CD8-positive, alpha-beta T cell (primary cell): ENCODE measurements at places on chromosomes 5 and 9. TPM values are rescaled to one million over a fixed set of nuclear protein-coding genes. Genes with fewer than 3 reads are reported as not detected.

DNA sequence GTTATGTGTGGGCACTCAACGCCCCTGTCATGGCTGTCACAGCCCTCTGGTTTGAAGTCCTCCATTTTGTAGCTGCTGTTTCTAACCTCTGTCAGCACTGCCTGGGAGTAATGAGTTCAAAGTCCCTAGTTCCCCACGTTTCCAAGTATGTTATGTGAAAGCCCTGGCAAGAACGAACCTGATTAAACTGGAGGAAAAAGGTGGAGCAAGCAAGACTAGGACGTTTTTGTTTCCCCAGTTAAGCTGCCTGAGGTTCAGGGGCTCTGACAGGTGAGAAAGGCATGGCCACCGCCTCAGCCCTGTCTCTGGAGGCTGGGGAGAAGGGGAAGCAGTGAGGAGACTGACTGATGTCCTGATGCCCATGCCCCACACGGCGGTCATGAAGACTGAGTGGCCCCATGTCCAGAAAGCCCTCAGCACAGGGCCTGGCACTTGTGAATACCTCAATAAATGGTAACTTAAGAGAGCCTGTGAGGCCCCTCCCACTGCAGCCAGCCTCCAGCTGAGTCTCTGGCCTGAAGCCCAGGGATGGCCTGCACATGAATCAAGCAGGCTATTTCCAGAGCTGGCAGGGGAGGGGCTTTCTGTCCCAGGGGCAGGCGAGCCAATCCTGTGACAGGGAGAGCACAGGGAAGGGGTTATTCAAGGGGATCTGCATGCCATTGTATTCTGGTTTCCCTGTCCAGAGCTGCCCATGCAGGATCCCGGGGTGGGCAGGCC is 61.8 kb downstream of the PFDN1 start:
- DNase-seq, result no peak

- DNase-seq, result no peak
Measured at GRCh38 chr9:121841771-121842611, 190.6 kb downstream of the DAB2IP start.

DNA sequence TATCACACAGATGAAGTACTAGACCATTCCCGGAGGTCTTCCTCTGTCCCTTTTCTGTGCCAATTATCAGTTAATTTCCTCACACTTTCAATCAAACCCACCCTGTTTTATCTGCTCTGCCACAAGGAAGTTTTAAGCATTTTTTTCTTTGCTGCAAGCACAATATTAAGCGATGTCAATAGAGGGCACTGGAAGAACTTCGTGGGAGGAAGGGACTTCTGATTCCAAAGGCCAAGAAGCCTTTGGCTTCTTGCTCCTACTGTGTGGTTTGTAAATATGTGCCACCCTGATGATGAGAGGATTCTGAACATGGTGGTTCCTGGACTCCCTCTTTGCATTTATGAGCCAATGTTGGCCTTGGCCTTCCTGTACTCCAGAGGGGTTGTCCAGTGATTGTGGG is 1712.5 kb upstream of the C9orf72 start:
- no peak for DNase-seq

DNA sequence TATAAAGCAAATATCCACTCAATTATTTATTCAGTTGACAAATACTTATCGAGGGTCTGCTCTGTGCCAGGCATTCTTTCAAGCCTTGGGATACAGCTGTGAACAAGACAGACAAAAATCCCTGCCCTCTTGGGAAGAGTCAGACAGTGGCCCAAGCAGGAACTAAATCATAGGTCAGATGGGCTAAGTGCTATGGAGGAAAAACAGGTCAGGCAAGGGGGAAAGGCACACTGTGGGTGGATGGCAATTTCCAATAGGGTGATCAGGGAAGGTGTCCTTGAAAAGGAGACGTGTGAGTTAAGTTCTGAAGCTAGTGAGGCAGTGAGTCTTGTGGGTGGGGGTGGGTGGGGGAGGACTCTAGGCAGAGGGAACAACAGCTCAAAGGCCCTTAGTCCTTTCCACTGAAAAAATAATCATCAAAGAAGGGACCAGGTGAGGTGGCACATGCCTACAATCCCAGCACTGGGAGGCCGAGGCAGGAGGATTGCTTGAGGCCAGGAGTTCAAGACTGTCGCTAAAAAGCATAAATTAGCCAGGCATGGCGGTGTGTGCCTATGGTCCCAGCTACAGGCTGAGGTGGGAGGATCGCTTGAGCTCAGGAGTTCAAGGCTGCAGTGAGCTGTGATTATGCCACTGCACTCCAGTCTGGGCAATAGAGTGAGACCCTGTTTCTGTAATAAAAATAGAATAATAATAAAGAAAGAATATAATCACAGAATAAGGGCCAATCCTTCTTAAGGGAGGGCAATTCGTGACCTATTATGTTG is 95.2 kb upstream of the CPEB4 start:
- no peak for DNase-seq

FAM169A gene
- 21.6 TPM for total RNA-seq

DNA sequence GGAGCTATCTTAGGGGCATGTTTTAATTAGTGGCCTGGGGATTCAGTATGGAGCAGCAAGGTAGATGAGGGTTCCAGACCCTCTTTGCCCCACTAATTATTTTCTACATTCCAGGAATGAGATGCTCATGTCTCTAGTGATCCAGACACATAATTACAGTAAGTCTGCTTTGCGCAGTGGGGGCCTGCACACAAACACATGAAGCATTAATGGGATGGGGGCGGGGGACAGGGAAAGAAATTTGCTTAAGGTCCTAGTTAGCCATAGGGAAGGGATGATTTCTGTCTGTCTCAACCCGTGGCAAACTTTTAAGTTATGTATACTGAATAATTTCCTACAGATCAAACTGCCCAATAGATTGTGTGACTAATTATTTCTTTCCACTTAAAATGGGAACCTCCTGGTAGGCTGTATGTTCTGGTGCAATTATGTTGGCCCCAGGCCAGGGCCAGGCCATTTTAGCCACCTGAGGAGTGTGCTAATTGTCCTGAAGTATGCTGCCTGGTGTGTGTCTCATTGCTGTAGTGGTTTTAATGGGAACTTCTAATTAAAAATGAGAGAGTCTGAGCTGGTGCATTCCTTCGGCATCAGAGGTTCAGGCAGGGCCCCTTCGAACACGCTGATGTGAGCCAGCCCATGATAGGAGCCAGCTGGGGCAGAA is 134.4 kb downstream of the PTTG1 start:
- no peak for DNase-seq

DNA sequence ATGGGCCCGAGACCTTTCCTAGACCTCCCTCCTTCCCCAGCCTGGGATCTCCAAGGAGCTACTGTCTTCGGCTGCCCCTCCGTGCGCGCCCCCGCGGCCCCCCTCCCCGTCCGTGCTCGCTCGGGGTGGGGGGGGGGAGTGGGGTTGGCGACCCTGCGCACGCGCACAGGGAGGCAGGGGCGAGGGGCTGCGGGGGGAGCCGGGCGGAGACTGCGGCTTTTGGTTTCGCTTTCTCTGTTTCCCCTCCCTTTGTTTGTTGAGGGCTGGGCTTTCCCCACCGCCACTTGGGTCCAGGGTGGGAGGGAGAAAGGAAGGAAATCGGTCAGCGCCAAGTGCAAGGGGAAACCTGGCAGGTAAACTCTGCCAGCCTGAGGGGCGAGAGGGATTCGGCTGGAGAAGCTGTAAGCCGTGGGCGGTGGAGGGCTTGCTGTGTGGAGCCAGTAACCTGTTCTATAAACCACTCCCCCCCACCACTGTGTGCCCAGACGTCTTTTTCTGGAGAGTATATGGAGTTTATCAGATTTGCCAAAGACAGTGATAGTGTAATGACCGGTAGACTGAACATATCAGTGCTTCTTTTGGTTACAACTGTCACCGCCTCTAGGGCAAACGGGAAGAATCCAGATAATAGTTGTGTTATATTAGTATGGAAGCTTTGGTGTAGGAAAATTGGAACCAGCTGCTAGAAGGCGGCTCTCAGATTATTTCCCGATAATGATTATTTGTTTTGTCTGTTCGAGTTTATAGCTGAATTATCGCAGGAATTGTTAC is 684 bp downstream of the DNAJA1 start:
- peak; percentile 94 for DNase-seq

- no peak for DNase-seq
Measured at GRCh38 chr9:108528231-108528630, 327.6 kb downstream of the ACTL7B start.

DNA sequence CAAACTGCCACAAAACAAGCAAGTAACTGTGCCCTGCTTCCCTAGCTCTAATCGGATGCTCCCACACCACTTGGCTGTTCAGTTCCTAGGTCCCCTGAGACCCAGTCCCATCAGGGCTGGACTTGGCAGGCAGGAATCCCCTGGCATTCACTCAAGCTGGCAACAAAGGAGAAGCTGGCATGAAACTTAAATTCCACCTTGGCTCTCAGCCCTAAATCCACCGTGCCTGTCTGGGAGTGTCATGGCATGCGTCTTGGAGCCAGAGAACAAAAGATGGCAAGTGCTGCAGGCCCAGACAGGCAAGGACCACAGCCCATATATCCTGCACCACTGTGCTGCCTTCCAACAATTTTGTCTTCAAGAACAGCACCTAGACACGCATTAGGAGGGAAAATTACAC is 38.2 kb downstream of the ETF1 start:
- no peak for DNase-seq

DNA sequence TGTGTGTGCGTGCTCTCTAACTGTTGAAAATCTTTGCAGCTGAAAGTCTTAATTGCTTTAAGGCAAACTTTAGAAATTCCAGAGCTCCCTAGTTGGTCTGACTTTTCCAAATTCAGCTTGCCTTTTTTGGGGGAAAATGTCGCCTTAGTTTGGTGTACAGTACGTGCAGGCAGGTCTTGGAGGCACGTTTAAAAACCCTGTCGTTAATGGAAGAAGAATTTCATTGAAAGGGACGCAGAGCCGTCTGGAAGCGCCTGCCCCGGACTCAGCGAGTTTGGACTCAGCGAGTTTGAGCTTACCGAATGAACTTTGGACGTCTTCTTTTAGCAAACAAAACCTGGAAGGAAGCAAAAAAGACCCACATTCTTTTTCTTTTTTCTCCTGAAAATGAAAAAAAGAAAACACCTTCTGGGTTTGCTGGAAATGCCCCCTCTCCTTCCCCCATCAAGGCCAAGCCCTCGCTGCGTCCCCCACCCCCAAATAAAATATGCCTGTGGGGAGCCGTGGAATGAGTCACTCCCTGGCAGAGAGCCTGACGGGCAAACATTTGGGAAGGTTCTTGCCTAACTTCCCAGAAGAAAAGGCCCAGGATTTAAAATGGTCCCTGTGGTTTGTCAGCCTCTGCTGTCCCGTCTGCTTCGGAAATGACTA is 1.5 kb downstream of the NEK6 start:
- DNase-seq, result no peak
